ENCODE measurements at places on chromosomes 4 and X. TPM values are rescaled to one million over a fixed set of nuclear protein-coding genes. Genes with fewer than 3 reads are reported as not detected.

- no peak for DNase-seq
These were observed 98.9 kb downstream of the HPGD start for GRCh38 chr4:174423257-174423944.

GRCh38 chr4:159238631-159239030 is 135.8 kb downstream of the RAPGEF2 start:
- DNase-seq: no peak

GRCh38 chr4:1615786-1616556 is 68.1 kb downstream of the FAM53A start:
- DNase-seq: peak; percentile 80

GRCh38 chrX:12563121-12563520 is 228.1 kb upstream of the PRPS2 start:
- no peak for DNase-seq

- DNase-seq: no peak
These were observed 36.3 kb downstream of the PKD2 start for GRCh38 chr4:88043586-88044340.

DNA sequence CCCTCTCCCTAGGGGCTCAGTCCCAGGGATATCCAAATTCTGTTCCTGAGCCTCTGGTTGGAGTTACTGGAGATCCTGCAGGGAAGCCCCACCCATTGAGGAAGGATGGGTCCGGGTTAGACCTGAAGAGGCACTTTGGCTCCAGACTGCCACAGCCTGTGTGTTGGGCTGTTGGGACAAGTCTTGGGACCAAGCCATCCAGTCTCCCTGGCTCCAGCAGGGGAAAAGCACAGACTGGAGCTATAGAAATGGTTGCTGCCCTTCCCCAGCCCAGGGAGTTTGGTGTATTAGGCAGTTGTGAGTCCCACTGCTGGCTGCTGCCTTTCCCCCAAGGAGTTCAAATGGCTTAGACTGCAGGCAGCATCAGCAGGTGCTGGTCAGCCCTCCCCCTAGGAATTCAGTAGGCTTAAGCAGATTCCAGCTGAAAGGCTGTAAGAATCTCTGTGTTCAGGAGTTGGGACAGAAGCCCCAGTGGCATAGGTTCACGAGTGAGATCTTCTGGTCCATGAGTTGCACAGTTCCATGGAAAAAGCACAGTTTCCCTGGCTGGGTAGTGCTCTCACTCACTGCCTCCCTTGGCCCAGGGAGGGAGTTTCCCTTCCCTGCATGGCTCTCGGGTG is 344.0 kb upstream of the EPHA5 start:
- no peak for DNase-seq

DNA sequence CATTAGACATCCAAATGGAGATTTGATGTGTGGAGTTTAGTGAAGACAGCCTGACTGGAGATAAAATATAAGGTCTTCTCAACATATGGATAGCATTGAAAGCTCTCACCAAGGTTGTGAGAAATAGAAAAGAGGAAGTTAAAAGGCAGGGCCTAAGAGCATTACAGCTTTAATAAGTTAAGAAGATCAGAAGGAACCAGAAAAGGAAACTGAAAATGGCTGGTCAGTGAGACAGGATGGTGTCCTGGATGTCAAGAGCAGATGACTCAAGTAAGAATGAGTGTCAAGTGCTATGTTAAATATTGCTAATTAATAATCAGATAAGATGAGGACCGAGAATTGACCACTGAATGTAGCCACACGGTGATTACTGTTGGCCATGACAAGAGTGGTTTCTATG is 642.9 kb downstream of the STPG2 start:
- DNase-seq: no peak

DNA sequence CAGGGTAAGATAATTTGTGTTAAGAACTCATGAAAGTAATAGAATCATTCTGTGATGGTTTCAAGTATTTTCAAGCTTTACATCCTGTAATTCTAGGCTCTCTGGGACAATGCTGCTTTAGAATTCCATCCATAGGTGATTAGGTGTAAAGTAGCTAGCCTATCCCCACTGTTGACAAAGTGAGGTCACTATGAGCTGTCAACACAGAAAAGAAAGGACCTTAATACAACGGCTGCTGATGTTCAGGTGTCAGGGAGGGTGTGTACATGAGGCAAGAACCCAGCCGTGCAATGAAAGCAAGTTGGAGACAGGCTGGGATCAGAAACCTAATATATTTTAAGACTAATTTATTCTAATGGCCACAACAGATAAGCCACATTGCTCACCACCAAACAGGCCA is 36.8 kb upstream of the SH3RF1 start:
- DNase-seq: no peak

- no peak for DNase-seq
These were observed 243.7 kb downstream of the TENM3 start for GRCh38 chr4:182486881-182487280.

DNA sequence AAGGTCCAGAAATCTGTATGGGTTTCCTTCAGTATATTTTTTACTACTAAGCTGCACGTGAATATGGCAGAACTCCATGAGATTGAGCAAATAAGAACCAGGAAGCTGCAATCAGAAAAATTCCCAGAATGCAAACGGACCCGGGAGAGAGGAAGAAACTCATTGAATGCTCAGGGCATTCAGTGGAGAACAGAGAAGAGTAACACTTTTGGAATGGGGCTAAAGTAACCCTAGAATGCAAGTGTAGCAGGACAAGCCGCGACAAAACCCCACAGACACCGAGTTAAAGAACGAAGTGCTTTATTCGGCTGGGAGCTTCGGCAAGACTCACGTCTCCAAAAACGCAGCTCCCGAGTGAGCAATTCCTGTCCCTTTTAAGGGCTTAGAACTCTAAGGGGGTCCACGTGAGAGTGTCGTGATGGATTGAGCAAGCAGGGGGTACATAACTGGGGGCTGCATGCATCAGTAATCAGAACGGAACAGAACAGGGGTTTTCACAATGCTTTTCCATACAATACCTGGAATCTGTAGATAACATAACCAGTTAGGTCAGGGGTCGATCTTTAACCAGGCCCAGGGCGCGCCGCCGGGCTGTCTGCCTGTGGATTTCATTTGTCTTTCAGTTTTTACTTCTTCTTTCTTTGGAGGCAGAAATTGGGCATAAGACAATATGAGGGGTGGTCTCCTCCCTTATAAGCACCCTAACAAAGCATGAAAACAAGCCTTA is 56.4 kb downstream of the RAB28 start:
- no peak for DNase-seq

OTC gene
- total RNA-seq: 1.2 TPM

MID1 gene
- 13.5 TPM for total RNA-seq

USP38 gene
- total RNA-seq: 39.8 TPM

GNRHR gene
- total RNA-seq: not detected

RTL3 gene
- 0.54 TPM for total RNA-seq

NLGN3 gene
- total RNA-seq: 0.46 TPM

UGT2B15 gene
- not detected for total RNA-seq

Data from thyroid gland (tissue), 4 donors.